A549 treated with dexamethasone at 1 μM for 4 hours (cell line): ENCODE measurements at places on chromosomes 1 and 21. TPM values are rescaled to one million over a fixed set of nuclear protein-coding genes. Genes with fewer than 3 reads are reported as not detected.

Gene TTLL7
- 2.1 to 3.8 TPM (median 3.6 TPM) in 5 replicates for total RNA-seq

Gene S100A7A
- not detected in 5 replicates for total RNA-seq

Gene ACOT11
- 1.8 to 3.1 TPM (median 2.6 TPM) in 5 replicates for total RNA-seq

Gene TUFT1
- total RNA-seq = 7.1 to 9.5 TPM (median 8.4 TPM) in 5 replicates
